Stimulated activated CD4-positive, alpha-beta T cell treated with anti-CD3 and anti-CD28 coated beads, TNF-alpha, amount 100 ng/mL, for 4 hours (primary cell): ENCODE measurements at places on chromosomes 13 and 19.

DNA sequence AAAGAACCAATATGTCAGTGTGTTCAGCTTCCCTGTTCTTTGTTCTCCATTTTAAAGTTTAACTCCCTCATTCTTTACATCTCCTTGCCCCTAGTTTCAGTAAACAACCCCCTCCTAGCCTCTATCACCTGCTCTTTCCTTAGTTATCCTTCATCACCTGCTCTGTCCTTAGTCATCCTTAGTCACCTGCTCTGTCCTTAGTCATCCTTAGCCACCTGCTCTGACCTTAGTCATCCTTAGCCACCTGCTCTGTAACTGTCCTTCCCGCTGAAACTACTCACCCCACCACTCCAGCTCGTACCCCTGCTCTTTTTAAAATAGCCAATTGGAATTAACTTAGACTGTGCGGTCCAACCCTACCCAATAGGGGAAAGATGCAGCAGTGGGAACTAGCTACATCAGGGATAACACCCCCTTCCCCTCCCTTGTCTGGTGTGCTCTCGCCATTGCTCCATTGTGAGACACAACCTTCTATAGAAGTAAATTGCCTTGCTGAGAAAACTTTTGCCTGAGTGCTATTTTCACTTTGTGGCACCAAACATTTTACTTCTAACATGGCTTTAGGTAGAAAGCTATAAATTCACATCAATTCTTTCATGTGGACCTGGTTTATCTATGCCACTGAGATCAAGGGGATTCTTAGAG, 16.2 kb downstream of the EDNRB start:
- no peak for DNase-seq

GRCh38 chr13:51644654-51645053, 60.4 kb downstream of the WDFY2 start:
- no peak for DNase-seq

DNA sequence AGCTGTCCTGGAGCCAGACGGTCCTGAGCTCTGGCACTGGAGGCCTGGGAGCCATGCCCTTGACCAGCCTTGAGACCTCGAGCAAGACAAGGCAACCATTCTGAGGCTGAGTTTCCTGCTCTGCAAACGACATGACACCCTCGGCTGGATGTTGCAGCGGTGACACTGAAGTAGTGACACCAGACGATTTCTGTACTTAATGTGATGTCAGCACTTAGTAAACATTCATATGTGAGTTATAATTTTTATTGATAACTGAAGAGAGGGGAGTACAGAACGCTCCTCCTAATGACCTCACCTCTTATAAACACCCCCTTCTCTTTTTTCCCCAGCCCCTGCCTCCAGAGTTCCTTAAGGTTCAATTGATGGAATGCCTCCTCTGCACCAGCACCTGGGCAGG, 5.8 kb downstream of the NDUFA3 start:
- DNase-seq = no peak

- no peak for DNase-seq
Observed at GRCh38 chr13:99582511-99582910, 81.2 kb downstream of the TM9SF2 start.

DNA sequence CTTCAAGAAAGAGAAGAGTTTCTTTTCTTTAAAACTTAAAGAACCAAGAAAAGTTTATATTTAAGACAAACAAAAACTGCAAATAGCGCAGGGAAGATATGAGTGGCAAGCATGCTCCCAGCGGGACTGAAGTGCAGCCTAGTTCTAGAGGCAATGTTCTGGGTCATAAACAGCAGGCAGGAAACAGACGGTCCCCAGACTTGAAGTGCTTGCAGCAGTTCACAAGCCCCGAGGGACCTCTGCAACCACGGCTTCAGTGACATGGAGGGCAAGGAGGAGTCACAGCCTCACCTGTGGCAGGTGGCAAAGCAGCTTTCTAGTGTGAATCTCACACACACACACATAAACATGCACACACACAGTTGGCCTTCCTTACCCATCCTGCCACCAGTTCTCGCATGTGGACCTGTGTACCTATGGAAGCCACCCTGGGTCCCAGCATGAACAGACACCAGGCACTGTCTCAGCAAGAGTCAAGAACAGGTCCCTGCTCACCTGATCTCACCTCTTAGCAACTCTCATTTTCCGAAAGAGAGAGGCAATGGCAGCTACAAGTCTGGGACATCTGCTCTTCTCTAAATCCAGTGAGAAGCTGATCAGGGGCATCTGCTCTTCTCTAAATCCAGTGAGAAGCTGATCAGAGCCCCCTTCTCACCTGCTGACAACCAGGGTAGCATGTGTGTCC, 162.0 kb downstream of the EFNB2 start:
- no peak for DNase-seq

- peak; percentile 63 for DNase-seq
Observed at GRCh38 chr19:38263689-38264485, 486 bp upstream of the SPINT2 start.
